Activated T-helper 1 cell treated with anti-CD3 and anti-CD28 coated beads, Interleukin-2, amount 50 U/mL, for 16 hours (primary cell): ENCODE measurements at places on chromosomes 2 and 18.
A peak's percentile ranks its signal among the peaks of the same experiment; 100 is the strongest.

DNA sequence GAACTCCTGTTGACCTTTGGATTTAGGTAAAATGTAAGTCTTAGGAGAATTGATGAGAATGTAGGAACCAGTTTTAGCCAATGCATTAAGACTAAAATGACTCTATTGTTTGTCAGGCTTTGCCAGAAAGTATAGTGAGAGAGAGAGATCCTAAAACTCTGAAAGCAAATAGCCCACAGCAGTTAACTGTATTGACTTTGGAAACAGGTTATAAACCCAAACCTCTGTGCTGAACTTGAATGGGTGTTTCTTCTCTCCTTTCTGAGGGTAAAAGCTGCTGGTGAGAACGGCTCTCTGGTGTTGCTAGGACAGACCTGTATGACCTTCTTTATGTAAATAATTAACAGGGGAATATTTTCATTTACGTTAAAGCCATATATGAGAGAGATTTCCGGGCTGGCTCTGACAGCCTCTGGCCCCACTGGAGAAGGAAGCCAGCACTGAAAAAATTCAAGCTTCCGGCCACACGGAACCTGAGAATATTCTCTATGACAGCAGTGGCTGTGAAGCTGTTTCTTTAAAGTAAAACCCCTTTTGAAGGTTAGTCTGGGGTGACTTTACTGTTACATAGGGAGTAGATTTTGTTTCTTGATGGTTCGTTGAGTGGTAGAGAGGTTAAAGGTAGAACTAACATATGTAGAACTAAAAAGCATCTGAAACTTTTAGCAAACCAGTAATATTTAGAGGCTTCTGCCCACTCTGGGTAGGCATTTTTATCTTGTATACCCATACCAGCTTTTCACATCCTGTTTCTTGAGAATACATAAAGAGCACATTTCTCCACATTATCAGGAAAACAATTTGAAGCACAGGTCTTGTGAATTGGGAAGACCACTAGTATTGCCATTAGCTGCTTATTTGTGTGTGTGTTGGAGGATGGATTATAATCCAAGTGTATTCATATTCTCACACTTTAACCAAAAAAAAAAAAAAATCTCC is 123.8 kb downstream of the SPTBN1 start:
- DNase-seq = no peak

DNA sequence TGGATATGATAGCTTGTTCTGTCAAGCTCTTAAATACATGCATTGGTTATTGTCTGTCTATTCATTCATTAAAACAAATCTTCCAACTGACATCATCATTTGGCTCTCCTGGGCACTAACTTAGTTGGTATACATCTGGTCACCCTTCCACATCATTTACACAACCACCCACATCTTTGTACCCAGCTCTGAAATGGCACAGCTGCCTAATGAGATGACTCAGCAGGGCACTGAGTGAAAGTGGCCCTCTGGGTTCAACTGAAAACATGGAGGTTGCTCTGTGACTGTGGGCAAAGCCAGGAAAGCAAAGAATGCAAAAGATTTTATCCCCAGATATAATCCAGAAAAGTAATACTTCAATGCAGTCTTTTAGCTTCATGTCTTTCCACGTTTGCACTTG is 234.0 kb upstream of the MAP2 start:
- no peak for DNase-seq

GRCh38 chr2:47272031-47272864 is 117.1 kb upstream of the STPG4 start:
- peak; percentile 20 for DNase-seq

DNA sequence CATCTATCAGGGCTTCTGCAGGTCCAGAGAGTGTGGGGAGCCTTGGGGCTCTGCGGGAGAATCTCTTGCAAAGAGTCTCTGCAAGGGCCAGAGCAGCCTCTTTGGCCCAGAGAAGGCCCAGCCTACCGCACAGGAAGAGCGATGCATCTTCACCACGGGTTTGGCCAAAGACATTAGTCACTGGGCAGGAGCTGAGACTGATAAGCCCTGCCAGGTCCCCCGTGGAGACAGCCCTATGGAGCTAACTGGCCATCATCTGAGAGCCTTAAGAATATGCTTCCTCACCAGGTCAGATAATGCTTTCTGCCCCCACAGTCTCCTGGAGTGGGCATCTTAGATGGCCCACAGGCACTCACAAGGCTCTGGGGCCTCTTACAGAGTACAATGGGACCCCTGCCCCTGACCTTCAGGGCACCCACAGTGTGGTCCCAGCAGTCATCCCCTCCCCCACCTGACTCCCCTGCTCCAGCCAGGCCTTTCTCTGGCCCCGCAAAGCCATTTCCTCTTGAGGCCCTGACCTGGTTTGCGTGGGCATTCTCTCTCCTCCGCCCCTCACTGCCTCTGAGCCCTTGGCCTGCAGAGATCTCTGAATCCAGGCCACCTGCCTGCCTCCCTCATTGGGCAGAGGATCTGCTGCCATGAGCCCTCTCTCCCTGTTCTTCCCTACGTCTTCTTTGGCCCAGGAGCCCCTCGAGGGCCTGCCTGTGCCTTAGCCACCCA is 31.9 kb upstream of the MAPRE3 start:
- no peak for DNase-seq

DNA sequence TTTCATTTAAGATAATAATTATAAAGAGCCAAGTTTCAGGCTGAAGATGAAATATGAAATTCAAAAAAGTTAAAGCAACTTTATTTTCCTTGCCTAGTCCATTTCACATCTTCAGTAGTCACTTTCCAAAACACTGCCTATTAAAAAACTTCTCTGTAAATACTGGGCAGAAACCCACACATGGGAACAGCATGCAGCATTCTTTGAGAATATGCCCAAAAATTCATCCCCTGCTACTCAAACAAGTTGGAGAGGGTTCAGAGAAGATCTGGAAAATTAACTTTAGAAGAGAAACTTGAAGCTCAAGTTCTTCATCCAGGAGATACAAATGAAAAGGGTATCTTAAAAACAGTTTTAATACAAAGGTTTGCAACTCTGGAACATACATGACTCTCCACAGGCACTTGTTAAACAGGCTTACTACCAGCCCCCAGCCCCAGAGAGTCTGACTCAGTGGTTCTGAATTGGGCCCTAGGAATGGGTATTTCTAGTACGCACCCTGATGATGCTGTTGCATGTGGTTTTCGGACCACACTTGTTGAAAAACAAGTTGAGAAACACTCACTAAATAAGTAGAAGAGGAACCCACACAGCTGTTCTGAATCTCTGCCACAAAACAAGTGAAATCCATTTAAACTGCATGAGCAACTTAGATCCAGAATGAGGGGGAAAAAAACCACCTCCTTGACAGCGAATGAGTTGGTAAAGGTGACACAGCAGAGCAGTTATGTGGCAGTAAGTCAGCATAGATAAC is 329.1 kb downstream of the SATB2 start:
- no peak for DNase-seq

DNA sequence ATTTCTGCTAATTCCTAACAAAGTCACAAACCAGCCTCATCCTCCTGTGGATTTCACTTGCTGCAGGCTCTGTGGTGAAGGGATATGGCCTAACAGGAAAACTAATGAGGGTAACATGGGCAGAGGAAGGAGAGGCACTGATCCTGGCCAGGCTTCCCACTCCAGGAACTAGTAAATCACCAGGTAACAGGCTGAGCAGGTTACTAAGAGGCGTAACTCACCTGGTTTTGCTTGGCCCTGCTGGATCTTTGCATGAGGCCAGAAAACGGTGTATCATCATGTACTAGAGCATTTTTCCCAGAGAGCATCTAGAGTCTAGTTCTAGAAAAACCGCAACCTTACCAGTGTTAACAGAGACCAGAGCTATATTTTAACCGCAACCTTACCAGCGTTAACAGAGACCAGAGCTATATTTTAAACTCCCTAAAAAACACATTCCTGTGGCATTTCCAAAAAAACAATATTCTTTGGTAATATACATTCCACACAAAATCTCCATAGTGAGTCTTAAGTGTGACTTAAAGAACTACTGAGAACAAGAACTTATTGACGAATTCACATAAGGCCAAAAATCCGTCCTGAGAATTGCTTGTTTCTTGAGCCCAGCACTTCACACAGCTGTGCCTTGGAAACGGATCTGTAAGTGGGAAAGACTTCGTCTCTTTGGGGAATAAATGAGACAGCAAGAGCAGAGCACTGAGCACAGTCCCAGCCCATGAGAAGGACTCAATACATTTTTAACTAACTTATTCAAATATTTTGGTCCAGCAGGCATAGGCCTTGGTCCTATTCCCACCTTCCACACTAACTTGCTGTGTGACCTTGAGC is 43.4 kb downstream of the DPP4 start:
- no peak for DNase-seq

DNA sequence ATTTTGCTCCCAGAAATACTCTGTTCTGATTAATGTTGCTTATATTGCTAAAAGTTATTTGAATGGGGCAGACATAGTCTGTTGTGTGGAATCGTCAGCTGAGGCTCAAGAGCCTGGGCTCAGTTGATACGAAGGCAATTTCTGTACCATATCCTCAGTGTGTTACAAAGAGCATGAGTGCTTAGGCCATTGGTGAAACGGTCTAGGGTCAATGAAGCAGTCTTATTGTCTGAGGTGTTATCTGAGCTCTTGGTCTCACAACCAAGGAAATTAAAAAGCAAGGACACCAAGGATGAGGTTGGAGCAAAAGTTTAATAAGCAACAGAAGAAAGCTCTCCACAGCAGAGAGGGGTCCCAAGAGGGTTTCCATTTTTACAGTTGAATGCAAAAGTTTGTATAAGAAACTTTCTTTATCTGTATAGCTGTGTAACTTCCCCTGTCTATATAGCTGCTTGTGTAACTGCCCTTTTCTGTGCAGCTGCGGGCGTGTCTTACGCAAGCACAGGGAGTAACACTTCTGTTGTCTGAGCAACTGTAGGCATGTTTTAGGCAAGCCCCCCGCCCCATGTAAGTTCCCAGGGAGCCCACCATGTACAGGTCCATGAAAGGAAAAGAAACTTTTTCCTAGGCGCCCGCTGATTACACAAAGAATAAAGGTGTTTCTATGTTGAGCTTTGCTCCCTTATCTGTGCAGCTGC is 40.6 kb upstream of the DSC1 start:
- no peak for DNase-seq

GRCh38 chr2:60844105-60844504 is 37.3 kb upstream of the REL start:
- DNase-seq = no peak

GRCh38 chr2:55887351-55887750 is 36.2 kb downstream of the EFEMP1 start:
- no peak for DNase-seq

DNA sequence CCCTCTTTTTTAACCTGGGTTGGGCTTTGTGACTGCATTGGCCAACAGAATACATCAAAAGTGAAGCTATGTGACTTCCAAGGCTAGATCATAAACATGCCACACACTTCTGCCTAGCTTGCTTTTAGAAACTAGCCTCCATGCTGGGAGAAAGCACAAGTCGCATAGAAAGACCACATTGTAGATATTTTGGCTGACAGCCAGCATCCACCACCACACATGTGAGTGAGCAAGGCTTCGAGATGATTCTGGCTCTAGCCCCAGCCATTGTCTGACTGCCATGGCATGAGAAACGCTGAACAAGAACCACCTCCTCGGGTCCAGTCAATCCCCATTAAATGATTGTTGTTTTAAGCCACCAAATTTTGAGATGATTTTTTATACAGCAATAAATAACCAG is 66.8 kb upstream of the STPG4 start:
- DNase-seq = no peak

DNA sequence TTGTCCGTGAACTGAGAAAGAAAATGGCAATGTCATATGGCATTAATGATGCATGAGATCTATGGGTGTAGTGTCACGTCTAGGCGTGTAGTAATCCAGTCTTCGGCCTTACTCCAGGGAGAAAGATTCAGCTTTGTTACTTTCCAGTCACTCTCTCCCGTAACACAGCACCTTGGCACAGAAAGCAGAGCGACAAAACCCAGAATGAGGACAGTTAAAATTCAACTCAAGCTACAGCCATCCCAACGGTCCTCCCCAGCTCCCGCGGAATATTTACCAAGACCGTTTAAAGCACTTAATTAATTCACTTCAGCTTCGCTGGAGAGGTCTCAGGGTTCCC is 797 bp upstream of the CRIM1 start:
- DNase-seq = no peak

GRCh38 chr2:238494573-238494961 is 67.8 kb downstream of the ASB1 start:
- no peak for DNase-seq
